Left hindlimb (tissue), 1 donor: ENCODE measurements at places on chromosomes 11 and 22.

DNA sequence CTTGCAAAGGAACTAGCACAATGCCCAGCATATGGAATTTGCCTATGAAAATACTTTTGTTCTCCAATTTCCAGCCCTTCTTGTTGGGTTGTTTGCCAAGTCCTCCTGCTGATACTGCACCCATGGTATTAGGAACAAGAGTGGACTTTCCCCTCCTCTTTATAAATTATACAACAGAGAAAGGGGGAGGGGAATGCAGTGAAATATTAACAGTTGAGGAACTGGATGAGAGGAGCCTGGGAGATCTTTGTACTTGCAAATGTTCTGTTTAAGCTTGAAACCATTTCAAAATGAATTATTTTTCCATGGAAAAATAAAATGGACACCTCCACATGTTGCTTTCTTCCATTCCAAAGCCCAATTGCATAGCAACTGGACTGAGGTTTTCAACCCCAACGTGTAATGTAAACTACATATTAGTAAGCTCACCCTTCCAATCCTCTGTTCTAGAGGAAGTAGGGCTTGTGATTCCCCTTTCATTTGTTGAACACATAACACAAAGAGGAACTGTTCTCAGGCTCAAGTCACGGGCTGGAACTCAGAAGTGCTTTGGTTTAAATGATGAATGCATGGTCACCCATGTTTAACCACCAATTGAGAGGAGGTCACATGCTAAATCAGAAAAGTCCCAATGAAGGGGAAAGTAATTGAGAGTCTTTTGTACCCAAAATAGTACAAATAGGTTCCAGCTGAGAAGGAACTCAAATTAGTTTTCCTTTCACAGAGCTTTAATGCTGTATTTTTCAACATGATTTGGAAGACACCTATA is 66.2 kb upstream of the ZC3H12C start:
- no peak for DNase-seq

GRCh38 chr22:48659404-48659996 is 1168.2 kb downstream of the BRD1 start:
- no peak for DNase-seq

GRCh38 chr11:78532991-78533390 is 41.7 kb downstream of the NARS2 start:
- DNase-seq, result no peak

GRCh38 chr11:33021937-33022336 is 6.3 kb downstream of the DEPDC7 start:
- DNase-seq, result no peak

- DNase-seq, result no peak
Measured at GRCh38 chr11:7651140-7651551, 22.2 kb downstream of the CYB5R2 start.

- no peak for DNase-seq
Measured at GRCh38 chr11:1089738-1090599, 15.3 kb downstream of the MUC2 start.

DNA sequence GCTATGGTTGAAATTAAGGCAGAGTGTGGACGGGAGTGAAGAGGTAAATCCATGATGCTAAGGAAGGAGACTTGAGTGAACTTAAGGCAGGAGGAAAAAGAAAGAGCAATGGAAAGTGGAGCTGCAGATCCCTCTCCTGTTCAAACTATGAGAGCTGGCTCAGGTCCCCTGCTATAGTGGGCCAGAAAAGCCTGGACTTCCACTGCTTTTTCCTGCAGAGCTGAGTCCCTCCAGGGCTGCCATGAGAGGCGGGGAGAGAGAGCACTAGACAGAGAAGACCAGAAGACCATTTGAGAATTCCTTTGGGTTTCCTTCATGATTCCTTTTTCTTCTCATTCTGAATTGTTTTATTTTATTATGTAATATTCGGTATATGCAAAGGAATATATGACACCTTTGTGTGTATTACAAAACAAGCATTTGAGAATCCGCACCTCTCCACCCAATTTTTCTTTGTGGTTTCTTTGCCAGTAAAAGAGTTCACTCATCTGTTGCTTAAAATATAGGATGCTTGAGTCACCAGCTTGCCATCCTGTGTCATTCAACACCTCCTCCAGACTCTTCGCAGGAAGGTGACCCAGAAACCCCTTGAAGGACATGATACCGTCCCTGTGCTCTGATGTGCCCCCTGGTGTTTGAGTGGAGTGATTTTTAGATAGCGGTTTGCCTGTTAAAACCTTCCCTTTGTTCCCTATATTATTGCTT is 24.4 kb downstream of the SREBF2 start:
- DNase-seq, result peak; percentile 56

GRCh38 chr11:133956650-133957633 is at the start of gene IGSF9B:
Gene IGSF9B (minus strand): TSS chr11:133956968. CDS start chr11:133956754, 214 bp downstream.
- DNase-seq, result peak; percentile 88

DNA sequence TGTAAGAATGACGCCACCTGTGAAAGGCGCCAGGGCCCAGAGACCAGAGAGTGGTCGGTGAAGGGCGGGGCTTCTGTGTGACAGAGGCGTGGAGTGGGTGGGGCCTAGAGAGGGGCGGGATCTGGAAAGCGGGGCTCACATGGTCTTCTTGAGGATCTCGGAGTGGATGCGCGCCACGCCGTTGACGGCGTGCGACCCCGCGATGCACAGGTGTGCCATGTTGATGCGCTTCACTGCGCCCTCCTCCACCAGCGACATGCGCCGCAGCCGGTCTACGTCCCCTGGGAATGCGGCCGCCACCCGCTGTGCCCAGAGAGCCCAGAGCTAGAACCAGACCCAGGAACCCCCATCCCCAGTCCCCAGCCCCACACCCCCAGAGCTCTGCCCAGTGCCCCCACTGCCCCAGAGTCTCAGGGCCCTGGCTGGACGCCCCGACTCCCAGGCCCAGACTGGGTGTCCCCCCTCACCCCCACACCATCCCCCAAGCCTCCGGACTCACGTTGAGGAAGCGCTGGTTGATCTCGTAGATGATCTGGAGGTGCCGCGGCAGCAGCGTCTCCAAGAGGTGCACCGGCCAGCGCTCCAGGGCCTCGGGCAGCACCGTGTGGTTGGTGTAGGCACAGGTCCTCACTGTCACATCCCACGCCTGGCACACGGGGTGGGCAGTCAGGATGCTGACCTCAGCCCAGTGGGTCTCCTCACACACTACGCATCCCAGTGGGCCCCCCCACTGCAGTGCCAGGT is 6.2 kb downstream of the PYGM start:
- no peak for DNase-seq

DNA sequence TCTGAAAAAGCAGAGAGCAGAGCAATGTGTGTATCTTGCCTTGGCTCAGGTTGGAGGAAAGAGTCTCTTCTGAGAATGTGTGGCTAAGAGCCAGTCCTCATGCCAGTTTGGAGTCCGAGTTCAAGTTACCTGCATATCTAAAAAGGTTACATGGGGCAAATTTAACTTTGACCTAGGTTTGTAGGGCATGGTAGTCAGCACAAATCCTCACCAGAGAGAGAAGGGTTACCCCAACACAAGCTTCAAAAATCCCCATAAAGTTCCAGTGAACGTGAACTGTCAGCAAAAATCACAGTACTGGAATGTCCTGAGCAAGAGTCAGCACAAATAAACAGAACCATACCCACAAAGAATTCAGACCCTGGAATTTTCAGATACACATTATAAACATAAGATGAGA is 13.8 kb downstream of the SDHD start:
- DNase-seq, result no peak

- DNase-seq, result no peak
Measured at GRCh38 chr11:83612891-83613766, 327.0 kb upstream of the CCDC90B start.

GRCh38 chr11:86013713-86014112 is 55.2 kb downstream of the PICALM start:
- DNase-seq, result no peak

DNA sequence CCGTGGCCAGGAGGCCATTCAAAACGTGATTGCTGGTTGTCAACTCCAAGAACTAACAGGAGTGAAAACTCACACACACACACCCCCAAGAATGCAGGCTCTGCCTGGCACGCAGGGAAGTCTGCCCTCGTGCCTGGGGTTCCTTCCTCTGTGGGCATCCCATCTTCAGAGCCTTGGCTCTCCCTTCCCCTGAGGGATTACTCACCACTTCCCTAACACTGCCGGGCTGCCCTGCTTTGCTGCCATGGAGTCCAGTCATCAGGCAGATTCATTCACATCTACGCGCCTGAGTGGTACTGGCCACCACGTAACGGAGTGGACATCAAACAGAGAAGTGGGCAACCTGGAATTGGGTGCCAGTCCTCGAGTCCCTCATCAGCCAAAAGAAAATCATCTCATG is 120.7 kb upstream of the TMEM45B start:
- DNase-seq, result no peak

- no peak for DNase-seq
Measured at GRCh38 chr22:46750863-46751443, 11.5 kb upstream of the TBC1D22A start.

DNA sequence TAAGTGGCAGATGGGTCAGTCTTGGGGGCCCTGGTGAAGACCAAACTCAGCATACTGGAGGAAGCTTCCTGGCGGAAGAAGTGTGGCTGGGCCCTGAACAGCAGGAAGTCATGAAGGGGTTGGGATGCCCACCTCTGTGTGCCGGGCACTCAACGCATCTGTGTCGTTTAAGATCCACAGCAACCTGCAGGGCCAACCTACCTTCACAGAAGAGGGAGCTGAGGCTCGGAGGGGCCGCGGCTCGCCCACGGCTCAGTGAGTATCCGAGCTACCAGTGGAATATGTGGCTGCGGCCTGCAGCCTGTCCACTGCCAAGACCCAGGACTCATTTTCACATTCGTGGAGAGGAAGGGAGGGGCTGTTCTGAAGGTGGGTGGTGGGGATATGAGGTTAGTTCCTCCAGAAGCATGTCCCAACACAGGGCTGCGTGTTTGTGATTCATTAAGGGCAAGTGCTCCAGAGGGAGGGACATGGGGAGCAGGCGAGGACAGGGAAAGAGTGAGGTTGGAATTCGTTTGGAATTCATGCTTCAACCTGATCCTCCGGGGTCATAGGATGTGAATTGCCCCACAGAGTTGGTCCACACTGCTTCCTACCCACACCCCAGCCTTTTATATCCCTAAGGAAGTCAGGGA is 99.6 kb downstream of the MPPED1 start:
- DNase-seq, result no peak

GRCh38 chr11:96579656-96580055 is 189.8 kb downstream of the JRKL start:
- DNase-seq, result no peak

DNA sequence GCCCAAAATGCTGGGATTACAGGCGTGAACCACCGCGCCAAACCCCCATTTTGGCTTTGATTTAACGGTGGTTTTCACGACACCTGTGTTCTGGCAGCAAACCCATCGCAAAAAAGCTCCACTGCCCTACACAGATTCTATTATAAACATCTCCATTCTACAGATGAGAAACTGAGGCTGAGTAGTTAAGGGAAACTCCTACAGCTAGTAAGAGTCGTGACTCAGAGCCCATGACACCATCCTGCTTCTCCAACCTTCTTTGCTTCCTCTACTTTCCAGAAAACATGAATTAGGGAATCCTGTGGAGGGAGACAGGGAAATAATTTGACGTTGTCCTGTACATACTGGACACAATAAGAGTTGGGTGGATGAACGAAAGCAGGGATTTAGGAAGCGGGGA is 429 bp upstream of the SNX15 start:
- DNase-seq, result no peak

GRCh38 chr11:6737872-6738466 is 33.8 kb downstream of the OR2AG2 start:
- no peak for DNase-seq

- DNase-seq, result no peak
Measured at GRCh38 chr11:9711454-9712307, 47.8 kb downstream of the SWAP70 start.
